ENCODE measurements at places on chromosomes 12 and 14.

DNA sequence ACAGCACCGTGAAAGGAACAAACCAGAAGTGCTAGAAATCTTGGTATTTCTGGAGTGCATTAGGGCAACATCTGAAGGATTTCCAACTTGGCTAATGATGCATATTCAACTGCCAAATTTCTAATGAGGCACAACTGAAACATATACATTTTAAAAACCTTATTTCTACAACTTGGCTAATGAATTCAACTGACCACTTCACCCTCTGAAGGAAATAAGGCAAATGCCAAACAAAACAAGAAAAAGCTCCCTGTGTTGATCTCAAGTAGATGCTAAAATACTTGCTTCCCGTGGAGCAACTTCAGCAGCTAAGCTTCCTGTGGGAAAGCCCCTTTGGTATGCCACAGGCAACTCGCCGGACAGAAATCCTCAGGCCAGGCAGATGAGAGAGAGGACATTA is 167.1 kb downstream of the TTC7B start:
- DNase-seq = peak; percentile 35

GRCh38 chr14:103548463-103549351 is 13.8 kb downstream of the BAG5 start:
- DNase-seq = no peak

GRCh38 chr12:94228488-94228907 is 80.1 kb downstream of the PLXNC1 start:
- no peak for DNase-seq

GRCh38 chr12:19882346-19882745 is 443.1 kb downstream of the AEBP2 start:
- no peak for DNase-seq

DNA sequence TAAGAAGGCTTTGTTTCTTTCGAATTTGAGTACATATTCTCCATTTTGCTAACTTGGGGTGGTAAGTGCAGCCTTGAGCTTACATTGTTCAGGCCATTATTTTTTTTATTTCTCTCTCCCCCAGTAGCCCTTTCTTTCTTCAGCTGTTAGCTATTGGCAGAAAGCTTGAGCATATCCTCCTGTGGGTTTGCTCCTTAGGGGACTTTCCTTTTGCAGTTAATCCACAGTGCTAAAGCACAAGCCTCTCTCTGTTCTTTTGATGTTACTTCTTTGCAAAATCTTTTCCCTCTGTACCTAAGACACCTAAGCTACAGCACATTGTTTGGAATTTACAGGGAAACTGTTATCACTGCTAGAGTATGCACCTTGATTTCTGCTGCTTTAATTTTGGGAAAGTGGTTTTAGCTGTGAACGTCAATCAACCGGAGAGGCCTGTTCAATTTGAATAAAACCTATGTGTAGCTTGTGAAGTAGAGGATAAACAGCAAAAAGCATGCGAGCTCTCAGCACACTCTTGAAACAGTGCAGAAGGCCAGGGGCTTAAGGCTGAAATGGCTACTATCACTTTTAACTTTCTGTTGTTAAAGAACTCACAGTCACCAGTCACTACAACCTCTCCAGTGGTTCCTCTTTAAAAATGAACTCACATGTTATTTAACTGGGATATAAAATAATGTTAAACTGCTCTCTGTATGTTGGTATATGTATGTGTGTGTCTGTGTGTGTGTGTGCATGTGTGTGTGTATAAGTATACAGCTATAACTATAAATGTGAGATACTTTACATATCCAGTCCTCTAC is 139.2 kb downstream of the PDZRN4 start:
- DNase-seq = no peak

- no peak for DNase-seq
These were observed 85.0 kb downstream of the MNAT1 start for GRCh38 chr14:60819575-60819974.

DNA sequence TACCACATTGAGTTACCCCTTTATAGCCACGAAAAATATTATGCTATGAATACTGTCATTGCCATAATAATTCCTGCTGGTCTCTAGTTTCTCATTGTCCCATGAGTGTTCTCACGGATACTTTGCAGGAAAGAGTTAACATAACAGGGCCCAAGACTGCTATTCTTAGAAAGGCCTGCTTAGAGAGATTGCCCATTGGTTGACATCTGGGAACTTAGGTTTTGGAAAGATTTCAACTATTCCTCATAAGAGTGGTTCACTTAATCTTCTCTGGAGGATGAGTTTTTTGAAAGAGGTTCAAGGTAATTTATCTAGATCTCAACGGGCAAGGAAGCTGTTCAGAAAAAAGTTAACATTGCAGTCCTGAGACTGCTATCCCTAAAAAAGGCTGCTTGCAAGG is 18.4 kb upstream of the PRPF39 start:
- DNase-seq = no peak

GRCh38 chr12:53777936-53778644 is 26.3 kb upstream of the CISTR start:
- no peak for DNase-seq

DNA sequence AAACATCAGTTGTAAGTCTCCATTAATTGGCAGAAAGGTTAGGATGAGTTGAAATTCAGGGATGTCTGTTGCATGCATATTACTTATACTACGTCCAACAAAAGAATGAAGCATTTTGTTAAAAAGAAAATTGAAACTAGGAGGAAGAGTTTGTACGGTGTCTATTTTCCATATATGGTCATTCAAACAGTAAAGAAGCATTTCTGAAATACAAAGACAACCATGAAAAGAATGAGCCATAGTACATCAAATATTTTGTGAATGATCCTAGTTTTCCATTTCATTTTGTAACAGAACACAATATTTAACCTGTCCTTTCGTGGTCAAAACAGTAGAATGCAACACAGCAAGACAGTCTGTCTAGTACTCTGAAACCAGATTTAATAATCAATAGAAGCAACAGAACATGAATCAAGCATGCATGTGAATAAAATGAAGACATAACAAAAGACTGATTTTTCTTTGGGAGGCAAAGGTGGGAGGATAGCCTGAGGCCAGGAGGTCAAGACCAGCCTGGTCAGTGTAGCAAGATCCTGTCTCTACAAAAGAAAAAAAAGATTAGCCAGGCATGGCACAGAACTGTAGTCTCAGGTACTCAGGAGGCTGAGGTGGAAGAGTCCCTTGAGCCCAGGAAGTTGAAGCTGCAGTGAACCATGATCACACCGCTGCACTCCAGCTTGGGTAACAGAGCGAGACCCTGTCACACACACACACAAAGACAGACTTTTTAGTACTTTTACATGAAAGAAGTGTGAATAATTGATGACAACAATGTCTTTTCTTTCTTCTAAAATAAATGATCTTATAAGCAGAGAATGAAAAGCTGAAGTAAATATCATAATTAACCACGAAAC is 156.0 kb downstream of the LRIG3 start:
- DNase-seq = peak; percentile 2

DNA sequence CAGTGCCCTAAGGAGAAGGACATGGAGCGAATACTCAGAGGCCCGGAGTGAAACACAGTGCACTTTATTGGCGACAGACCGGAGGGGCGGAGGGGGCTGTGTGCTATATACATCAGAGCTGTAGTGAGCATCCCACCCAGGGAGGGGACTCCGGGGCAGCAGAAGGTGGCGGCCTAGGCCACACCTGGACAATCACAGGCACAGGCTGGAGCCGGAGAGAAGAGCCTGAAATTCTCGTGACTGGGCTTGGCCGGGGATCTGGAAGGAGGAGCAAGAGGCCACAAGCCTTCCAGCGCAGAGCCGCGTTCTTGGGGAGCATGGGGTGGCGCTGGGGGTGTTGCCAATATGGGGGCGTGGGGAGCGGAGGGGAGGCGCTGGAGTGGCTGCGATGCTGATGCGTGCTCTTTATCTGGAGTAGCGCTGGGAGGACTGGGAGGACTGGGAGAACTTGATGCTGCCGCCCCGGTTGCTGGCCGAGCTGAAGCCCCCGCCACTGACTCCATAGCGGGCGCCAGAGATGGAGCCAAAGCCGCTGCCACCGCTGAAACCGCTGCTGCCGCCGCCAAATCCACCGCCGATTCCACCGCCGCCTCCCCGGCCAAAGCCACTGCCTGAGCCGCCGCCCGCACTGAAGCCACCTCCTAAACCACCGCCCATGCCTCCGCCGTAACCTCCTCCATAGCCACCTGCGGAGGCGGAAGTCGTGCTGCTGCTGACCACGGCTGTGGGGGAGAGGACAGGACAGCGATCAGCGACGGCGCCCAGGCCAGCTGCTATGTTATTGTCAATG is 6.1 kb downstream of the KRT3 start:
- DNase-seq = no peak

GRCh38 chr12:28192125-28192524 is 1.9 kb downstream of the CCDC91 start:
- no peak for DNase-seq

DNA sequence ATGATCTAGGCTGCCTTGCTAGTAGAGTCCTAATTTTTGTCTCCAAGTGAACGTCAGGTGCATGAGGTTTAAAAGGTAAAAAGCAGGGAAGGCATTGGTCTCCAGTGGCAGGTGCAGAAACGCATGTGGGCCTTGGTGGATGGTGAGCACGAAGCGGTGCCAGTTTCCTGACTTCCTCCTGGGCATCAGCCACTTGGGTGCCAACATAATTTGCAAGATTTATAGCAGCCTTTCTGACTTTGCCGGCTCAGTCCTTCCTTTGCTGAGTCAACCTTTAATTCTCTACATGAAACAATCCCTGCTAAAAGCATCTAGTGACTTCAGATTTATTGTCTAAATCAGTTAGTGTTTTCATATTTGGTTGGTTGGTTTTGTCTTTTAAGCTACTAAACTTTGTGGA is 355.7 kb upstream of the TMEM132C start:
- no peak for DNase-seq

- no peak for DNase-seq
These were observed 16.7 kb downstream of the DHX37 start for GRCh38 chr12:124972211-124972610.

- peak; percentile 68 for DNase-seq
These were observed 12.0 kb upstream of the BLTP3B start for GRCh38 chr12:100154474-100155247.

DNA sequence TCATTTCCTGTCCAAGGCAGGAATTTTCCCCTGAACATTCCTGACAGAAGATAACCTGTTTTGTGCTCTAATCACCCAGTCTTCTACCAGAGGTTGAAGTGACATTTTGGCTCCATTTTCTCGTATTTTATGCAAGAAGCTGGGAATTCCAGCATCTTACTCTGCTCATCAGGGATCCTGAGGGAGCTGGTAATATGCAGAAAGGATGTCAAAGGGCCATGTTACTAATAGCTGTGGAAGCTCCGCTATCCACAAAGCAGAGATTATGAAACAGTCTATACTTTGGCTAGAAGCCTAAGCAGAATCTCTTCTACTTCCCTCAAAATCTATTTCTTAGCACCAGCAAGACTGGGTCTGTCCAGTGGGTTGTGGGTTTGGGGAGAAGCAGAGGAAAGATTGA is 613.0 kb downstream of the DIO2 start:
- peak; percentile 89 for DNase-seq

- DNase-seq = peak; percentile 92
These were observed 17.8 kb upstream of the CD9 start for GRCh38 chr12:6182279-6182898.

- no peak for DNase-seq
These were observed 51.3 kb downstream of the LRCOL1 start for GRCh38 chr12:132558861-132559623.

DNA sequence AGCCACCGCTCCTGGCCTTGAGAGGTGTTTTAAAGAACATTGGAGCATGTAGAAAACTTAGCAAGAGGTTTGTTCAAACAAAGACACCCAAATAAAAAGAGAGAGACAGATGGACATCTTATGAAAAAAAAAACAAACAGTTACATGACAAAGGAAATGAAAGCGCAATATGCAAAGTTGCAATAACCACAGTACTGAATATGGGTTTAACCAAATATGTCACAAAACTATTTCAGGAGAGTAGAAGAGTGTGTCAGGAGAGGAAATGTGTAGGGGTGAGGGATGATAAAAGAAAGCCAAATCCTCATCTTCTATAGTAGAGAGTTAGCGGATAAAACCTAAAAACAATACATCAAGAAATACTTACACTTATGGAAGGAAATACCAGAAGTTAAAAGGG is 98.4 kb downstream of the GTF2A1 start:
- no peak for DNase-seq

DNA sequence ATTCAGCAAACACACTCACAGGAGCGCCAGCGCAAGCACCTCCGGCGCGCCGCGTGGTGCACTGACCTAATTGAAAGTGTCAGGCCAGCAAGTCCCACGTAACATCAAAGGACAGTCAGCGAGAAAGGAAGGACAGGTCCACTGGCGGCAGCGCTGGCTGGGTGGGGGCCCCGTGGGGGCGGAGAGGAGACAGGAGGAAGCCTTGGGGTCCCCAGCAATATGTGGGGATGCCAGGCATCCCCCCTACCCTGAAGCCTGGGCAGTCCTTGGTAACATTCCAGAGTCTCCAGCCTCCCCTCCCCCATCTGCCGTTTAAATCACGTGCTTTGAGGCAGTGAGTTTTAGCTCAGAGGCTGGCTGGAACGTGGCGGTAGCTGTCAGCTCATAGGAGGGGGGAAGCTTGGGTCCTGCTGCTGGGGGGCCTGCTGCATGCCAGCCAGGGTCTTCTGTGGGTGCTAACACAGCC is 159.2 kb downstream of the CALM1 start:
- no peak for DNase-seq

DNA sequence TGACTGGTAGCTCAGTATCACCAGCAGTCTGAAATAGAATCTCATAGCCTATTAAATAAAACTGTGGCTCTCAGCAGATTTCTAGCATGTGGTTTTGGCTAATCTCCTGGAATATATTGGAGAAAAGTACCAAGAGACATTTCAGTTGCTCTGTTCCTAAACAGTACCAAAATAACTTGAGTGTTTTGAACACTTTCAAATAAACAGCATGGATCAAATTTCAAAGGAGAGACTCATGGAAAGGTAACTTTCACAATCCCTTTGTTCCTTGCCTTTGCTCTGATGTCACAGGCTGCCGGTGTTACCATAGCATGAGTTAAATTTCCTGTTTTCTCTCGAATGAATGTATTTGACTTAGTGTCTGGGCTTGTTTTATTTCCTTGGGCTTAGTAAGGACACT is 3.4 kb downstream of the ARG2 start:
- peak; percentile 9 for DNase-seq

GRCh38 chr14:22861651-22862050 is 9.9 kb upstream of the LRP10 start:
- DNase-seq = no peak

GRCh38 chr12:124917135-124917840 is 2.8 kb upstream of the UBC start:
- DNase-seq = peak; percentile 100

DNA sequence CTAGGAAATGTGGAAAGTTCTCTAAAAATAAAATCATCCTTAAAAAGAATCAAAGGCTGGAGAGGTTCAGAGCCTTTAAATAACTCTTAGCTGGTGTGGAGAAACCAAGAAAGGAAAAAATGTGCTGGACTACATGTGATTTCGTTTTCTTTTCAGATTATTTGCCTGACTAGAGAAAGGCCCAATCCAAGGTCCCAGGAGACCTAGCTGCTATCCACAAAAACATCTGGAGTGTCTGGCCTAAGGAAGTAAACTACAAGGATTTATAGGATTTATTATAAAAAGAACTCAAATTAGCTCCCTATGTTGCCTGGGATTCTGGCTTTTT is 774 bp upstream of the TMEM30B start:
- no peak for DNase-seq

DNA sequence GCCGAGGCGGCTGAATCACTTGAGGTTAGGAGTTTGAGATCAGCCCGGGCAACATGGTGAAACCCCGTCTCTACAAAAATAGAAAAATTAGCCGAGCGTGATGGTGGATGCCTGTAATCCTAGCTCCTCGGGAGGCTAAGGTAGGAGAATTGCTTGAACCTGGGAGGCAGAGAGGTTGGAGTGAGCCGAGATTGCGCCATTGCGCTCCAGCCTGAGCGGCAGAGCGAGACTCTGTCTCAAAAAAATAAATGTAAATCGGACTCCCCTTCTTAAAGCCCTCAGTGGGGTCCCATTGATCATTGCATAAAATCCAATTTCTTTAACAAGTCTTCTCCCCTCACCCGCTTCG is 908 bp downstream of the TDP1 start:
- DNase-seq = no peak
